ENCODE measurements at places on chromosomes 7 and 10.

DNA sequence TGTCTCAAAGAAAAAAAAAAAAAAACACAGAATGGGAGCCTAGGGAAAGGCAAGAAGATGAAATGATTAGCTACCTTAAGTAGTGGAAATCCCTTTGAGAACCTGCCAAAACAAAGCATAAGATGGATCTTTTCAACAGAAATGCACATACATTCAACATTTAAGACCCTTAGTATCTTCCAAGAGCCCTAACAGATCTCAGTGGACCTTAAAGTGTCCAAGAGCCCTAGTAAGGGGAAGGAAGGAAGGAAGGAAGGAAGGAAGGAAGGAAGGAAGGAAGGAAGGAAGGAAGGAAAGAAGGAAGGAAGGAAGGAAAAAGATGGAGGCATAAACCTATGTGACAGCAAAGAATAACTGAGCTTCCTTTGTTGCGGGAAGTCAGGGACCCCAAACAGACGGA, 11.6 kb upstream of the MACROH2A2 start:
- no peak for DNase-seq

DNA sequence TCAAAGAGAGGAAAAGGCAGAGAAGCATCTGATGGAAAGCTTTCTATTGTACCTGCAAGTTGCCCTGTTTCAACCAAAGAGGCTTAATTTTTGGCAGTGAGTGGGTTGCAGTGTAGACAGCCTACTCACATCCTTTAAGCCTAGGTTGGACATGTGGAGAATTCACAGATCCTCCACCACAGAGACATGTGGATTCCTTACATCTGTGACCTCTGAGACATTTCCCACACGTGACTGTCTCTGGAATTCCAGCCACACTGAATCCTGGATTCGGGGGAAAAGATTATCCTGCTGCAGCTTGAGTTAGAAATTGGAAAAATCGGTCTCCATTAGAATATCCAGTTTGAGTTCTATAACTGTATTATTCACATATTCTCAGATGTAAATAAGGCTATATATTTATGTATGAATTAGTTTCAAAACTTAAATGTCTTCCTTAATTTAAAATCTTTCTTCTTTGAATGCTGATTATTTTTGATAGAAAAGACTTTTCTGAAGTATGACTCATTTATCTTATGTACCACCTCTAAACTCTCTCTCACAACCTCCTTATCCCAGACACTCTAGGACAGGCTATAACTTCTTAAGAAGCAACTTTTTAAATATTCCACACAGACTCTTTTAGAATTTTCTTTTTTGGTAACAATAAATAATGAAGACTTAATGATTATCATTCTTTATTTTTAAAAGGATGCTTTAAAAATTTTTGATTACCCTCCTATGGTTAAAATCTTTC, 123.3 kb downstream of the TWIST1 start:
- no peak for DNase-seq

- no peak for DNase-seq
Measured at GRCh38 chr7:115618676-115619075, 411.9 kb downstream of the TFEC start.

GRCh38 chr7:78746301-78746700, 707.2 kb downstream of the MAGI2 start:
- no peak for DNase-seq

GRCh38 chr10:90930070-90930837, 9.4 kb upstream of the ANKRD1 start:
- no peak for DNase-seq

- no peak for DNase-seq
Measured at GRCh38 chr7:151256410-151257045, 8.0 kb upstream of the SMARCD3 start.

DNA sequence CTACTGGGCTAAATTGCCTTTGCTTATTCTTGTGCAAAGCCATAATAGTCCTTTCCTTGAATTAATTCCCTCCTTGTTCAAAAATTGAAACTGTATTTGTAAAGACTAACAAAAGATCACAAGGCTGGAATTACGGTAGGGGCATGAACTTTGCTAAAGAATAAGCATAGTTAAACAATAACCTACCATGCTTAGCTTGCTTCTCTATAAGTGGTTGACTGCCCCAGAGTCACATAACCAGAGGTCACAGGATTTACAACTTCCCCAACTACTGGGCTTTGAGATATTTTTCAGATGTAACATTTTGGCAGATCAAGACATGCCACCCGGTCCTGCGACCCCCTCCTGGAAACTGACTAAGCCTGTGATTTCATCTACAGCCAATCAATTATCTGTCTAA, 181.4 kb downstream of the GPAM start:
- no peak for DNase-seq

- DNase-seq = no peak
Measured at GRCh38 chr10:6068422-6068821, 6.3 kb upstream of the IL2RA start.

GRCh38 chr7:135802697-135803096, 54.1 kb upstream of the FAM180A start:
- DNase-seq = no peak

DNA sequence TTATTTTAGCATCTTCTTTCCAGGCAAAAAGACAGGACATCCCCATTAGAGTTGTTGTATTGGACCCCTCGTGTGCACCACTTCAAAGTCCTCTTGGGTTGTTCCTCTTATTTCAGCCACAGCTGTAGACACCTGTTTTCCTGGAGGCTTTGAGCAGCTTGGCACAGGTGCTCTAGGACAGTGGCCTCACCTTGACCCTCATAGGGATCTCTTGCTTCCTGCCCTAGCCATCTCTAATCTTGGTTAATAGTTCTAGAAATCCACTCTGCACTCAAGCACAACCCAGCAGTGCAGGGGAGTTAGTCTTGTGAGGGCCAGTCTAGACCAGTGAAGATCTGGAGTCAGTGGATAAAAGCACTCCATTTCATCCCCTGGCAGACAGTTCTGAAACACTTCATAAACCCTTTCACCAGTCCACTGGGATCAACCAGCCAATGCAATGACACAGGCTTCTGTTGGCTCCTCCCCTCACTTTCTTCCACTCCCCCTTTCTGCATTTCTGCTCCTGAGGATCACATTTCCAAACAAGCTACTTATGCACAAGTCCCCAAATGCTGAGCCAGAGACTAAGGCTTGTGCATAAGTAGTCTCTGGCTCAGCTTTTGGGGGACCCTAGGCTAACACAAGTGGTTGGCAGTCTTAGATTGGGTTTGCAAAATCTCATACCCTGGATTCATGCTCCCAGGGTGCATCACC, 131.5 kb upstream of the LAMB4 start:
- no peak for DNase-seq

GRCh38 chr10:128473911-128474310, 347.7 kb upstream of the MKI67 start:
- DNase-seq = no peak

- no peak for DNase-seq
Measured at GRCh38 chr10:132069849-132070182, 4.1 kb downstream of the JAKMIP3 start.

All from SIG-M5 (cell line).